ENCODE measurements at places on chromosomes 3 and 15.
A peak's percentile ranks its signal among the peaks of the same experiment; 100 is the strongest.

GRCh38 chr15:26661748-26662147 is 111.1 kb downstream of the GABRB3 start:
- DNase-seq: no peak

- no peak for DNase-seq
These were observed 33.3 kb downstream of the RYR3 start for GRCh38 chr15:33344111-33344510.

- no peak for DNase-seq
These were observed 498.4 kb downstream of the FHIT start for GRCh38 chr3:60752809-60753208.

- DNase-seq: peak; percentile 71
These were observed 121.0 kb downstream of the GREM1 start for GRCh38 chr15:32838820-32839219.

Measured in iris pigment epithelial cell (primary cell).